Spinal cord (tissue), 10 donors: ENCODE measurements at places on chromosomes 1 and 21. TPM values are rescaled to one million over a fixed set of nuclear protein-coding genes. Genes with fewer than 3 reads are reported as not detected.

PGM1 gene
- 41.3 TPM for polyA plus RNA-seq

RC3H1 gene
- 13.7 TPM for polyA plus RNA-seq

COX20 gene
- 149 TPM for polyA plus RNA-seq

LCE2A gene
- not detected for polyA plus RNA-seq

GBP3 gene
- 3.1 TPM for polyA plus RNA-seq

C1orf53 gene
- 2.9 TPM for polyA plus RNA-seq

RAB25 gene
- polyA plus RNA-seq = 1.2 TPM

CD52 gene
- polyA plus RNA-seq = 0.95 TPM

CASQ2 gene
- polyA plus RNA-seq = 1.1 TPM

TPRG1L gene
- 39.6 TPM for polyA plus RNA-seq

SFN gene
- not detected for polyA plus RNA-seq

TEX38 gene
- 0.41 TPM for polyA plus RNA-seq

VWA5B1 gene
- polyA plus RNA-seq = 4.5 TPM

SEC16B gene
- polyA plus RNA-seq = 2.5 TPM

IGSF9 gene
- polyA plus RNA-seq = 4.0 TPM

RIPK4 gene
- not detected for polyA plus RNA-seq

ASH1L gene
- polyA plus RNA-seq = 35.9 TPM

CELA3A gene
- not detected for polyA plus RNA-seq

GADD45A gene
- 29.4 TPM for polyA plus RNA-seq

UBXN10 gene
- 6.2 TPM for polyA plus RNA-seq

RCAN3 gene
- 12.9 TPM for polyA plus RNA-seq

PYHIN1 gene
- not detected for polyA plus RNA-seq

PEAR1 gene
- 11.6 TPM for polyA plus RNA-seq

PPP2R5A gene
- 34.2 TPM for polyA plus RNA-seq

ZBTB18 gene
- 36.6 TPM for polyA plus RNA-seq

HCRTR1 gene
- polyA plus RNA-seq = 6.5 TPM

PARS2 gene
- 5.6 TPM for polyA plus RNA-seq

IL19 gene
- polyA plus RNA-seq = not detected

KCNE1 gene
- polyA plus RNA-seq = 1.7 TPM

MSH4 gene
- 0.49 TPM for polyA plus RNA-seq

LRRC53 gene
- 0.05 TPM for polyA plus RNA-seq

HSPA6 gene
- polyA plus RNA-seq = 0.93 TPM

DRAXIN gene
- 11.4 TPM for polyA plus RNA-seq

CRNN gene
- polyA plus RNA-seq = not detected

ASTN1 gene
- polyA plus RNA-seq = 127 TPM

PPM1J gene
- polyA plus RNA-seq = 7.4 TPM

GPR37L1 gene
- 5.8 TPM for polyA plus RNA-seq

MIXL1 gene
- 0.92 TPM for polyA plus RNA-seq
